ENCODE measurements at places on chromosomes 11 and 22. TPM values are rescaled to one million over a fixed set of nuclear protein-coding genes. Genes with fewer than 3 reads are reported as not detected.

GRCh38 chr11:61870541-61871031 is 20.8 kb downstream of the FADS3 start:
- no peak for DNase-seq

DNA sequence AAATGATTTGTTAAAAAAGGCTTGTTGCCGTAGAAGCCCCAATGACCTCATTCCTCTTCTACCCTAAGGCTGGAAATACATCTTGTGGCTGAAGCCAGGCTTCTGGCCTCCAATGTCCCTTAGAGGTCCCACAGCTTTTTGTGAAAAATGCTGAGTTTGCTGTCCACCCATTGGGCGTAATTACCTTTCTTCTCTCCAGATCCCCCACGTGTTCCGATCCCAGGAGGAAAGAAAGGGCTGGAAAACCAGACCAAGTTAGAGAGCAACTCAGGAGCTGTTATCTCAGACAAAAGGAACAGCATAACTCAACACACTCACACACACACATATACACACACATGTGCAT is 154.2 kb downstream of the MIAT start:
- DNase-seq = no peak

- no peak for DNase-seq
These were observed 150.6 kb downstream of the CNTN5 start for GRCh38 chr11:99171330-99171729.

GRCh38 chr11:109401545-109401944 is 20.4 kb upstream of the C11orf87 start:
- no peak for DNase-seq

OR10A2 gene
- not detected for total RNA-seq

Data from mesenteric fat pad (tissue), 1 donor.